CD4-positive, alpha-beta T cell treated with Interleukin-4 for 1 hour (primary cell): ENCODE measurements at places on chromosomes 7 and 10.

DNA sequence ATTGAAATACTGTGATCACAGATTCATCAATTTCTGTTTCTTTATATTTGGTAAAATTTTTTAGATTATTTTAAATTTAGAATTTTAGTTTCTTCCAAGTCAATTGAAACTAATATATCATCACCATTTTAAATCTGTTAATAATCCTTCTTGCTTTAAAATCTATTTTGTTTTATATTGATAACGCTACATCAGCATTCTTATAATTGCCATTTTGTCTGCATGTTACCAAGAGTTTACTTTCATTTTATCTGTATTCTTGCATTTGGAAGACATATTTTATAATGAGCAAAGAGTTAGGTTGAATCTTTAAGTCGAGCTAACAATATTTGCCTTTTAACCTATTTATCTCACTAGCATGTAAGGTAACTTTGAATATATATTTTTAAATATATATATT lies 890.6 kb downstream of the DNAJB9 start:
- DNase-seq: no peak

DNA sequence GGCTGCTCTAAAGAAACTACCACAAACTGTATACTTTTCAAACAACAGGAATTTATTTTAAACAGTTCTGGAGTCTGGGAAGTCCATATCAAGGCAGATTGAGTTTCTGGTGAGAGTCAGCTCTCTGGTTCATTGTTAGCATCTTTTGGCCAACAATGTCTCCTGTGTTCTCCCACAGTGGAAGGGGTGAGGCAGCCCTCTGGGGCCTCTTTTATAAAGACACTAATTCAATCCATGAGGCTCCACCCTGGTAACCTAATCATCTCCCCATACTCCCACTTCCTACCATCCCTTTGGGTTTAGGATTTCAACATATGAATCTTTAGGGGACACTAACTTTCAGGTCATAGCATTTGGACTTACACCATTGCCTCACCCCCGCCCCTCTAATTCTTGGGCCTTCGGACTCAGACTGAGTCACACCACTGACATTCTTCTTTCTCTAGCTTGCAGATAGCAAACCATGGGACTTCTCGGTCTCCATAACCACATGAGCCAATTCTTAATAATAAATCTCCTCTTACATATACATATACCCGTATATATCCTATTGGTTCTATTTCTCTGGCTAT lies 64.3 kb upstream of the ANTXRL start:
- DNase-seq: no peak

- no peak for DNase-seq
Observed at GRCh38 chr10:26746061-26746460, 48.6 kb downstream of the PDSS1 start.

GRCh38 chr10:20922451-20922850 lies 25.3 kb upstream of the NEBL start:
- no peak for DNase-seq

DNA sequence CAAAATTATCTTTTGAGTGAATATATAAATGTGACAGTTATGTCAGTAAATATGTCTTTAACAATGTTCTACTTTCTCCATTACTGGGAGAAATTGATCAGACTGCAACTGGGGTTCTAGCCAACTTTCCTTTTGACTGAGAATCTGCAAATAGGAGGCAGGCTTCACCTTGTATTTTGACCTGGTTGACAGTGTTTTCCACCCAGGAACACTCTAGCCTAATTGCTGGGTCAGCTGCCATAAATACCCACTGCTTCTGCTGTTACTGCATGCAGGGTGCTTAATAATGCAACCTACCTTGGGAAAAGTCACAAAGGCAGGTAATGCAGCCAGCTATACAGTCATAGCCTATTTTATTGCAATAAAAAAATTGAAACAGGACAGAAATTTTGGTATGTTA lies 319.0 kb downstream of the DGKB start:
- no peak for DNase-seq
